Uterus (tissue), 4 donors: ENCODE measurements at places on chromosomes 4 and X. TPM values are rescaled to one million over a fixed set of nuclear protein-coding genes. Genes with fewer than 3 reads are reported as not detected.

TSPAN6 gene
- 27.7 TPM for total RNA-seq

BBS12 gene
- 3.6 TPM for total RNA-seq

PROM1 gene
- total RNA-seq: 24.6 TPM

GRCh38 chr4:100681289-100681688, 163.5 kb upstream of the EMCN start:
- no peak for DNase-seq

DNA sequence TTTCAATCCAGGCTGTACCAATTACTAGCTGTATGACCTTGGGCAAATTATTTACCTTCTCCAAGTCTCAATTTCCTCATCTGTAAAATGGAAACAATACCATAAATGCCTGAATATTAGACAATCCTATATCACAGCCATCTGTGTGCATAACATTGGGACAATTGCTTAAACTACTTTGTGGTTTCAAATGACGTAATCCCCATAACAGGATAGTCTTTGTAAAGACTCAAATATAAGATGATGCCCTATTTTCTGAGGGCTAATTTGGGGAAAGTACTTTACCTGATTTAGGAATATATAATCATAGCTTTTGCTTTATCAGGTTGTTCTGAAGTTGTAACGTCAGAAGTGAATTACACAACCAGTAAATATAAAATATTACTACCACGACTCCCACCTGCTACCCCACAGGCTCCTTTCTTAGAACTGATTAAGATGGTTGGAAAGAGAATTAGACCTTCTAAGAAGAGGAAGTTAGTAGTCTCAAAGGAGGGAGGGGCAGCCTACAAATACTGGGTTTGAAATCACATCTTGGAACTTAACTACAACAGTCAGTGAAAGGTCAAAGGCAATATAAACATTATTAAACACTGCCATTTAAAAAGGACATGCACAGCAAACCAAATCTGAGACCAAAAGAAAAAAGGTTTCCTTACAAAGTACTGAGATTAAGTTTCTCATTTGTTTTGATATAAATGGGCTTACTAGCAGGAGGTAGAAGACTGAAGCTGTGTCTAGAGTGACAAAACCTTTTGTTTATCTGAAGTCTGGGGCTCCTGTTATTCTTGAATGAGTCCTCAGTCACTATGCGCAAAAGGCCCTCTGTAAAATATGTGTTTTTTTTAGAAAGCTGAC, 215.0 kb downstream of the SCFD2 start:
- DNase-seq: no peak

DNA sequence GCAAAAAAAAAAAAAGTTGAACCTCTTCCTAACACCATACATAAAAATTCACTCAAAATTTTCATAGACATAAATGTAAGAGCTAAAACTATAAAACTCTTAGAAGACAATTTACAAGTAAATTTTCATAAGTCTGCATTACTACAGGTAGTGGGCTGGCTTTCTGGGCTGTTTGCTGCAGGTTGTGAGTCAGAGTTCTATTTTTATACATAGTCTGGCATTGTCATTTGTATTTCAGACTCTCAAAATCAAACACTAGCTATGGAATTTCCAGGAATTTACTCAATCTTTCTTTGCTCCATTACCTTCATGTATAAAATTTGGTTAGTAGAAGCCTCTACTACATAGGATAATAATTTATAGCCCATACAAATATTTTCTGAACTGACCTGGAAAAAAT, 227.2 kb downstream of the COX18 start:
- DNase-seq: no peak

DNA sequence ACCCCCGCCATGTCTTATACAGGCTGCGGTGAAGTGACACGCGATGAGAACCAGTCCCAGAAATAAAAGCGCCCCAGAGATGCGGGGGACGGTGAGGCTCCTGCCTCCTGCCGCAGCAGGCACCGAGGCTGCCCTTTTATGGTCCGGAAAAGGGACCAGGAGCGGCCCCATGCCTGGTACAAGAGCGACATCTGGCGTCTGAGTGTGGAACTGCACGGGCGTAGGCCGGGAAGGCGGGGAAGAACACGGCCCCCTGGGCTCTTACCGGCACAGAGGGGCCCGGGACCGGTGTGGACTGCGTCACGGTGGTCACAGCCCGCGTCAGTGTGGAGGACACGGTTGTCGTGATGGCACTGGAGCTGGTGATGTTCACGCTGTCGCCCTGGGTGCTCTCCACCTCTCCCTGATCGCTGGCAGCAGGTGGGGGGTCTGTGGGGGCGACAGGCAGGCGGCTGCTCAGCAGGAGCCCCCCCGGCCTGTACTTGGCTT, 8.9 kb upstream of the RENBP start:
- peak; percentile 86 for DNase-seq
